Brain pericyte (primary cell): ENCODE measurements at places on chromosomes 3 and 15.
A peak's percentile ranks its signal among the peaks of the same experiment; 100 is the strongest.

DNA sequence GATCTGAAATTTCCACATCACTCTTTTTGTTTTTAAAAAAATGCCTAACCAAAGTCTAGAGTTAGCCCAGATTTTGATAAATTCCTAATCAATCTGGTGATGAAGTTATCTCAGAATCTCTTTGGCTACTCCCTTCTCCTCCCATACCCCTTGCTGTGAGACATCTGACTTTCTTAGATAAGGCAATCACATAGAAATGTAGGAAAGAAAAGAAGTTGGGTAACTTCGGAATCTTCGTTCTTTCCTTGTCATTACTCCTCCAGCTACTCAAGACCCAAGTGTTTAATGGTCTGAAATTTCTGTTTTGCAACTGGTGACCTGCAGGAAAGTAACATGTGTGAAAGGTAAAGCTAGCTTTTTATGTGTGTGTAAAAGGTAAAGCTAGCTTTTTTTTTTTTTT, 37.8 kb downstream of the MYL3 start:
- DNase-seq: no peak

GRCh38 chr3:178126686-178127085, 409.6 kb upstream of the KCNMB2 start:
- DNase-seq: no peak

DNA sequence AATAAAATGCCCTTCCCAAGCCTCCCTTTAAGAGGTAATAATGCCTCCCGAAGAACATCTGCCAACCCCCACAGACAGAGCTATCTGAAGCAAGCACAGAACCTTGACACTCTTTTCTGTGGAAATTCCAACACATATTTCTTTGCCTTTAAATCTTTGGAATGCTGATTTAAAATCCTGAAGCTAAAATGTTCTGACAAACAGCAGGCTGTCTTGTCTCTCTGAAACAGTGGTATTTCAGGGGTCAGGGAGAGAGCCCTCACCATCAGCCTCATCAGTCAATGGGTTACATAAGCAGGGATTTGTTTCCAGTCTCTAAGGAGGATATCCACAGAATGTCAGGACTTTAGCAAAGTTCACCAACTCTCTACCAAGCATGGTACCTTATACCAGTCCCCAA, 27.8 kb upstream of the ARHGEF3 start:
- DNase-seq: no peak

DNA sequence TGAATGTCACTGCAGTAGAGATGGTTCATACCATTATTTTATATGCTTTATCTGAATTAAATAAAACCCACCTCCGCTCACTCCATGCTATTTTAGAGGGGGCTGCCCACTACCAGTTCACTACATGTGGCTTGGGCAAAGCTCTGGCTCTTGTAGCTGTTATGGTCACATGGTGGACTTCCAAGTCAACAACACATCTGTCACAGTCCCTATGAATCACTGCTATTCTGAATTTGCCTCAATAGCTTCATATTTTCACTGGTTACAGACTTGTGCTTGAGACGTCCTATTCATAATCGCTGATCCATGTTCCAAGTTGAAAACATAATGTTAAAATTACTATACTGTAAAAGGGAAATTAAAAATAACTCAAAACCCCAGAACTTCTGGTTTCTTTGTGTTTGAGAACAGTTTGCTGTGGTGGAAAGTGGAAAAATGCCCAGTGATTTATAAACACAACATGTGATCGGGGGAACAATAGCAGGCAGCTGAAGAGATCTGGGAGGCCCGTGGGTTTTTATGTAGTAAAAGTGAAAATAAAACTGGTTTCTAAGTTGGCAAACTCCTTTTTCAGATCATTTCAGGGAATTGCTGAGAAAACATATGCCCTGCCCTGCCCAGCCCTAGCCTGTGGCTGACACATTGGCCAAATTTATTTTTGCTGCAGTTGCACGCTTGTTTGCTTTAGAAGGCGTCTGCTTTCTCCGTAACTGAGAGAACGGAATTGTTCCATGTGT, 128.8 kb upstream of the PRR23C start:
- DNase-seq: no peak

GRCh38 chr3:110248666-110249065, 823.0 kb upstream of the NECTIN3 start:
- DNase-seq: peak; percentile 12

DNA sequence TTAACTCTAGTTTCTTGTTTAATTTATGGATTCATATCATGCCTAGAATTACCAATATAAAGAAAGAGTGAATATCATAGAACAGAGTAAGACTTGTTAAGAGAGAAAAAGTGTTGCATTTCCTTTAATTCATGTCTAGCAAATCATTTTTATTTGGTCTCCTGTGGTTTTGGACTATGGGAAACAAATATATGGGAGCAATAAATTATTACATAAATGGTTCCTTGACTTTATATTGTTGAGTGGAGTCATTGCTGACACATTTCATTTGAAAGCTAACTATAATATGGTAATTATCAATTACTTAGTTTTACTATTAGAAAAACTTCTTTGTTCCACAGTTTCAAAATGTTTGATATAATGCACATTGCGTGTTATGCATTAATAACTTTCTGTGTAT, 144.7 kb upstream of the CGNL1 start:
- no peak for DNase-seq

DNA sequence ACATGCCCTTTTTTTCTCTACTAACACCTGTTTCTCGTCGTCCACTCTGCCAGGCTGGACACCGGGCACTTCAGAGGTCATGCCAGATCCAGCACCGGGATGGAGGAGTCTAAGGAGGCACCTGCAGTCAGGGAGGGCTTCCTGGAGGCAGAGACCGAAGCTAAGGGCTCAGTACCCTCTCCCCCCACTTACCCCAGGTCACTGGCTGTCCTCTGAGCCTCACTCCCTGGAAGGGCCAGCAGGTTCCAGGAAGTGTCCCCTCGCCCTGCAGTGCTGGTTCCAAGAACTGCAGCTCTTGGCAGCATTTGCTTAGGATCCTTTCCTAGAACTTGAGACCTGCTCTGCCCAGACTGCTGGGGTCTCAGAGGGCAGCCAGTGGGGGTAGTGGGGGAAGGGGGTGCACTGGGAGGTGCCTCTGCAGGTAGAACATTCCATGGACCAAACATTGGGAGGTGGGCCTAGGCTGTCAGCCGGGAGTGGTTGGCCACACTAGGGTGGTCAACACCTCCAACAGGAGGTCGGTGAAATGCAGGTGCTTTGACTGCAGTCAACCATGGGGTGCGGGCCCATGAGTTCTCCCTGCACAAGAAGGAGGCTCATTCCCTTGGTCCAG, 11.3 kb downstream of the CISH start:
- no peak for DNase-seq

DNA sequence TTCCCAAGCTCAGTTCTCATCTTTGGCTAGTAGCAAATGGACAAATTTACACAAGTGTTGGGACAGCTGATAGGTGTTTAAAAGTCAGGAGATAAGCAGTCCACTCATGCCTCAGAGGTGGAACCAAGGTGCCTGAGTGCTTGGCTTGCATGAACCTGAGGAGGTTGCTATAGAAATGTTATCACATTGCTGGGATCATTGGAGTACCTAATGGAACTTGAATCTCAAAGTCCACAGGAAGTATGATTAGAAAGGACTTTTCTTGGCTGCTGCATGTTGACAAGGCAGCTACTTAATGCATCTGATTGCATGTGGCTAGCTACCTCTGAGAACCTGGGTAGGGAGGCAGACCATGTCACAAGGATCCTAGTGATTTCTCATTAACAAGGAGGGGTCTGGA, 39.5 kb upstream of the C3orf80 start:
- no peak for DNase-seq

DNA sequence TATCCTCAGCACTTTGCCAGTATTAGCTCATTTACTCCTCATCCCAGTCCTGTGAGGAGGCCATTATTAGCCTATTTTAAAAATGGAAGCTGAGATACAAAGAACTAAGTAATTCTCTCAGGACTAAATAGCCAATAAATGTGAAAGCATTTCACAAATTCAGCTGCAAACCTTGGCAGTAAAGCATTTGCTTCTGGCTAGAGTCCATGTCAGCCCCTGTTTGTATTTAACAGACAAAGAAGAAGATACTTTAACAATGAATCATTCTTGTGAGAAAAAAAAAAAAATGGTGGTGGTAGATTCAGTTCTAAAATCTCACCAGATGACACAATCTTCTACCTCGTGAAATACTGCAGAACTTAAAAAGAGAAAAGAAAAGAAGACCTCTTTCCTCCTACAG, 85.0 kb upstream of the CNTN6 start:
- DNase-seq: peak; percentile 26

GRCh38 chr3:16174389-16174788, at the start of gene GALNT15:
Gene GALNT15 (plus strand): TSS chr3:16174680. CDS start chr3:16175152, 472 bp downstream.
- peak; percentile 84 for DNase-seq

GRCh38 chr3:114179575-114179974, 723 bp upstream of the DRD3 start:
- no peak for DNase-seq

GRCh38 chr15:64828985-64829384, 3.5 kb upstream of the PIF1 start:
- DNase-seq: no peak

GRCh38 chr3:58749948-58750347, 83.4 kb upstream of the FAM3D start:
- DNase-seq: no peak

- DNase-seq: no peak
Measured at GRCh38 chr3:197573048-197573767, 17.4 kb upstream of the BDH1 start.

DNA sequence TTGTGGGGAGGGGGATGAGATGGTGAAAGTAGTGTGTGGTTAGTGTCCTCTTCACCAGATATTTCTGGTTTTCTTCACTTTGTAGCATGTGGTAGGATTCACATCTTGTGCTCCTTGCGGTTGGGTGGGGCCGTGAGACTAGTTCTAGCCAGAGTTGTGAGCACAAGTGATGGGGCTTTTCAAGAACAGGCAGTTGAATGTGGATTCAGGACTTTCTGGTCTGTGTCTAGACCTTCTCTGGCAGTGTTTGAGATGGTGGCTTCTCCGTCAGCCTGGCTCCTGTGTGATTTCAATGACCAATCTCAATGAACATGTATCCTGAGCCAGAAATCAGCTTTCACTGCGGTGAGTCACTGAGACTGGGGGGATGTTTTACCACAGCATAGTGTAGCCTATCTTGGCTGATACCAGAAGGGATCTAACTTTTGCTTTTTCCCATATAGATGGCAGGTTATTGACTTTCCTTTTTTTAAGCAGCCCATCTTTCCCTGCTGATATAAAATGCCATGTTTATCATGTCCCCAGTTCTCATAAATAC, 82.6 kb downstream of the RPLP1 start:
- no peak for DNase-seq

GRCh38 chr15:82060817-82061216, 15.0 kb upstream of the MEX3B start:
- no peak for DNase-seq

GRCh38 chr3:156307704-156308103, 187.3 kb downstream of the KCNAB1 start:
- DNase-seq: peak; percentile 13

- DNase-seq: no peak
Measured at GRCh38 chr3:178382449-178383061, 153.7 kb upstream of the KCNMB2 start.

DNA sequence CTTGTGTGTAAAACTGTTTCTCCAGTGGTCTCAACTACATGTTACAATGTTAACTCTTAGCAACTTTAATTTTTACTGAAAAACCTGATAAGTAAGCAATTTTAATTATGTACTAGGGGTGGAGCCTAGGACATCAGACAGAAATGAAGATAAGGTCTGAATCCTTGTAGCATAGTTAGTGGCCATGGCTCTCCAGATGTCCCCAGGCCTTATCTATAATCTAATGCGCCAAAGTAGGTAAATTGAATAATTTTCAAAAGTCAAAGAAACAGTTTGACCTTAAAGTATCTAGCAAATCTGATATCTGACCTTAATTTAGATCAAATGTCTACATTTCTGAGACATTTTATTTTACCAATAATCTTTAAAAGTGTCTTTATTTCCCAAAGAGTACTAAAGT, 8.2 kb downstream of the MAGEF1 start:
- DNase-seq: no peak

DNA sequence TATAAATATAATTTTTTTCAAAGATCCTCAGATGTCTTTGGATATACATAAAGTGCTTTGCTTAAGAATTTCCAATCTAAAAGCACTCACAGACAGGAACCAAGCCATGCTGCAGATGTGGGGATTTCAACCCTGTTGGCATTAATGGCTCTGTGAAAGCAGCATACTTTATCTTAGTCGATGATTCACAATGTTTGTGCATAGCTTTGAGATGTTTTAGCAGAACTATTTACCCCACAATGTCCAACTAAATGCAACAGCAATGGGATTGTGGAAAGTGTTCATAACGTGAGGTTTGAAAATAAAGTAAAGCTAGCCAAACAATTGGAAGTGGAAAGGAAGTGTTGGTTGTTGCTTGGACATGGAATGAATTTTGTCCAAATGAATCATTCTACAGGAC, 371.4 kb downstream of the SOX2 start:
- no peak for DNase-seq

- DNase-seq: no peak
Measured at GRCh38 chr3:5274091-5274490, 86.6 kb downstream of the EDEM1 start.

DNA sequence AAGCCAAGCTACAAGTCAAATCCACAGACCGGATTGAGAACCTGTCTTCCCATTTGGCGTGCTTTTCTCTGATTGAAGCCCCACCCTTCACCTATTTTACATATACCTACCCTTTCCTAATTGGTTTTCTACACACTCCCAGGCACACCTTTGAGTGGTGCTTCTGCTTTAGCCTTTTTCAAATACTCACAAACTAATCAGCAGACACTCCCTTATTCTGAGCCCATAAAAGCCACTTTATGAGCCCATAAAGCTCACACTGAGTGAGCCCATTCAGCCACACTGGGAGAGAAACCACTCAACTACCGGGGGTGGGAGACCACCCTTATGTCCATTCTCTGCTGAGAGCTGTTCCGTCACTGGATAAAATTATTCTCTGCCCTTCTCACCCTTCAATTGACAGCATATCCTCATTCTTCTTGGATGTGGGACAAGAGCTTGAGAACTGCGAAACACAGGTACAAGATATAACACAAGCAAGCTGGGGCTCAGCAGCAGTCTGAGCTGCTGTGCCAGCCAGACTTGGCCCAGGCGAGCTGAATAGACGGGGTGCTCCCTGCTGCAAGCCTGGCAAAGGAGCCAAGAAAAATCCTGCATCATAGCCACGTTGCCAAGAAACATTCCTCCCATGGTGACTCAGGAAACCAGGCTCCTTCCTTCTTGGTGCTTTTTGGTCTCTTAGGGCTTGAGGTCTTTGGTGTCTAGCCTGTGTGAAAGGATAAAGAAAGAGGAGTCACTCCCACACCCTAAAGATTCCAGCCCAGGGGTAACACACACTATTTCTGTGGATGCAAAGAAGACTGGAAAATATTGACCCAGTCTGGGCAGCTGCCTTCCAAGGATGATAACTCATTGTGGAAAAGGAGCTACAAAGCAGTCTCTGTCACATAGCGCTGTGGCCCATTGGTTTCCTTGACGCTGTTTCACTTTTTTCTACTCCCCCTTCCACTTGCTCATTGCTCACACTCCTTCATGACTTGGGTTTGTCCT, 609.7 kb downstream of the MCTP2 start:
- DNase-seq: no peak
